ENCODE measurements at places on chromosomes 6 and 20.
A peak's percentile ranks its signal among the peaks of the same experiment; 100 is the strongest.

GRCh38 chr6:36544228-36544627 is 3.1 kb downstream of the STK38 start:
- peak; percentile 32 for DNase-seq

GRCh38 chr6:33107641-33108040 is 31.9 kb downstream of the HLA-DPB1 start:
- no peak for DNase-seq

- no peak for DNase-seq
These were observed 103.8 kb downstream of the KHDC1L start for GRCh38 chr6:73121421-73121993.

DNA sequence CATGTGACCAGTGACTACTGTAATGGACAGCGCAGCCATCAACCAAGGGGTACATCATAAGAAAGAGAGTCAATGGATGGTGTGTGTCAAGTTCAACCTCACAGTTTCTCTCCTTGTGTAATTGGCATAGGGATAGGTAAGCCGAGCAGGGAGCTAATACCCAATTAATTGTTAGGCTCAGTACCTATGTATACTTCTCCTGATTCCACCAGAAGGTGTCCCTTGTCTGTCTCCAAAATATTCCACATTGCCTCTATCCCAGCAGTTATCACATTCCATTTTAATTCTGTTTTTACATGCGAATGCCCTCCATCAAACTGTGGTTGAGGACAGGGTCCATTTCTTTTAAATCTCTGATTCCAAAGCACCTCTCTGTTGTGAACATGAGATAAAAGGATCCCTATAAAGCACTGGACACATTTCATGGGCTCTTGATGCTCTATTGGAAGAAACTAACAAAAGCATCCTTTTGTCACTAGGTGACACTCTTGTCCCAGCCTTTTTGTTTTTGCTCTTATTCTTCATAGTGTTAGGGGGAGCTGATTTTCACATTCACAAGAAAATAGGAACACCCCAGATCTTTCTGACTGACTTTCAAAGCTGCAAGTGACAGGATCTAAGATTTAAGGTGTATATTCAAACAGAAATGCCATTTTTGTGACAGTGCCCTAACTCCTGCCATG is 38.9 kb downstream of the FBXO9 start:
- no peak for DNase-seq

DNA sequence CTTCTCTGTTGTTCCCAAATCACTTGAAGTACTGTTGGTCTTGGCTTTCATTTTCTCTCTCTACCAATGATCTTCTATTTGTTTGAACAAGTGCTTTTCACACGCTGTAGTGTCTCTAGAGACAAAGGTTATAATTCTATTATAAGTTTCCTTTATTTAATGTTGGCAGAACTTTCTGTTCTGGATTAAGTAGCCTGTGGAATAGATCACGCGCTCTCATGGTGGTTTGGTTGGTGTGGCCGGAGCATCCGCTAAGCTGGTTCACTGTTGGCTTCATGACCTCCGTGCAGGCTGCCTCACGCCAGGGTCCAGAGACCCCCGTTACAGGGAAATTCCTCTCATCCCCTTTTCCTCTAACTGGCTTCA is 30.9 kb upstream of the KIF25 start:
- DNase-seq = no peak

GRCh38 chr6:64694356-64694755 is 1012.7 kb downstream of the EYS start:
- no peak for DNase-seq

DNA sequence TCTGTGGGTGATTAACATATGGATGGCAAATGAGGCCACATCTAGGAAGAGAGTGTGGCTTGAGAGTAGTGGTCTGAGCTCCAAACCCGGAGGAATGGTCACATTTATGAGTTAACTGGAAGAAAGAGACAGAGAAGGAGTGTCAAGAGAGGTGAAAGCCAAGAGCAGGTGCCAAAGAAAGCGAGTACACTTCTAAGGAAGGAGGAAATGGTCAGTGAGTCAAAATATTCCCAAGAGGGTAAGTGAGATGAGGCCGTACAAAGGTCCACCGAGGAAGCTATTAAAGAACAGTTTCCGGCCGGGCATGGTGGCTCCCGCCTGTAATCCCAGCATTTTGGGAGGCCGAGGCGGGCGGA is 104.5 kb upstream of the RNF24 start:
- DNase-seq = no peak

- DNase-seq = no peak
These were observed 151.3 kb downstream of the DLL1 start for GRCh38 chr6:170139531-170139930.

DNA sequence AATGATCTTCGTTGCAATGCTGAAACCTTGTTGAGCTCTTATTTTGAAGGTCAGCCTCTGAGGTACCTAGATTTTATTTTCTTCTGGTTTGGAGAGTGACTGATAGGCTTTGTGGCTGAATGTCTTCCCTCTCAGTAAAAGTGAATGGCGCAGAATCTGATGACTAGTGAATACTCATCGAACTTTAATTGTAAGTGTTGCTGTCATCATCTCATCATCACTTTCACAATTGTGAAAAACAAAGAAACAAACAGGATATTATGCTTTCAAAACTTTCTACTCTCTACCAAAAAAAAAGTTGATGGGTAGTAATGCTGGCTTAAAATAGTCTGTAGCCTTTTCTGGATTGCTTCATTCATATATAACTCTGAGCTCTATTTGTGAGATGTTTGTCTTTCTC is 239.5 kb upstream of the RAB32 start:
- DNase-seq = no peak

DNA sequence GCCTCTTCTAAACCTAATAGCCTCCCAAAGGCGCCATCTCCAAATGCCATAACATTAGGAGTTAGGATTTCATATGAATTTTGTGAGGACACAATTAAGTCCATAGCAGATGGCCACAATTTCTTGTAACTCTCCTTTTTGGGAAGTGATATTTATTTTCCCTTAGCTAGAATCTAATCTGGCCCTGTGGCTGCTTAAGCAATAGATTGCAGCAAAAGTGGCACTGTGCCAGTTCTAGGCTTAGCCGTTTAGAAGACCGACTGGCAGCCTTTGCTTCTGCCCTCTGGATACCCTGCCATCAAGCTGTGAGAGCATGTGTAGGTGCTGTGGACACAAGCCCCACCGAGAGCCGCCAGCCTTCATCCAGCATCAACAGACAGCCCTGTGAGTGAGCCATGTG is 15.9 kb upstream of the ADGB start:
- no peak for DNase-seq

DNA sequence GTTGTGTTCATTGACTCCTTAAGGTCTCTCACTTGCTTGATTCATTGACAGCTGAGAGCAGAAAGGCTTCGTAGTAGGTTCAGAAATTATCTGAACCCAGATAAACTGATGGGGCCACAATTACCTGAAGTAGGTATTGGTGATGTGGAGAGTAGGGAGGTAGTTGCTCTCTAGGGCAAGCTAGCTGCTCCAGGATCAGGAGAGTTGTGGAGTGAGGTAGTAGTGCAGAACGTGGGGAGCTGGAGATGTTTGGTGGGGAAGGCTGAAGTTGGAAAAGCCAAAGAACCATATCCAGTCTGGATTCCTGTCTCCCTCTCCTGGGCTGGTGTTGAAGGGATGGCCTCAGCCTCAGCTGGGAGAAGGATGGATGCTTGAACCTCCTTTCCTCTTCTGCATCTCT is 15.9 kb downstream of the TJAP1 start:
- no peak for DNase-seq

DNA sequence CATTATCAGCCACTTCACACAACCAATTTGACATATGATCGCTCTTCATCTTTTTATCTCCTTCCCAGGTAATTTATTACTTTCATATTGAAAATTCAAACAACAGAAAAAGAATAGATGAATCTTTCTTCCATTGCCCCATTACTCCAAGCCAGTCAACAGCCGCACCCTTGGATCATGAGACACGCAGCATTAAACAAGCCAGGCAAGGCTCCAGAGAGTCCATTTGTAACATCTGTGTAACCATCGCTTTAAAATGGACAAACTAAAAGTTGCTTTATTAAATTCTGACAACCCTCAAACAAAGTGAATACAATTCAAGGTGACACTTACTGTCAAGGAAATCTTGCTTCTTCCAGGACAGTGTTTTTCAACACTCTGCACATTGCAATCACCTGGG is 200.3 kb downstream of the EPM2A start:
- no peak for DNase-seq

DNA sequence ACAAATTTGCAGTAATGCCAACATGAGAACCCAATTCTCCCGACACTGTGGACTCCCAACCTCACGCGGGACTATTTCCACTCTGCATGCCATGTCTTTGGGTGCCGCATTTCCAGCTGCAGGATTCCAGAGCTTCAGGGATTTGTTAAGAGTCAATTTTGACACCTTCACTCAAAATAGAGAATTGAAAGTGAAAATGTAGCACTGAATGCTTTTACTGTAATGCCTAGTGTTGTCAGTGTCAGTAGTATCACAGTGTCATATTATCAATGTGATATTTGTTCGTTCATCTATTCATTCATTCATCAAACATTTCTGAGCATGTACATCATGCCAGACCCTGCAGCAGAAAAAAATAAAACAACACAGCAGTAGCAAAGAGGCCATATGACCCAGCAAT is 13.4 kb upstream of the FAM50B start:
- DNase-seq = no peak

DNA sequence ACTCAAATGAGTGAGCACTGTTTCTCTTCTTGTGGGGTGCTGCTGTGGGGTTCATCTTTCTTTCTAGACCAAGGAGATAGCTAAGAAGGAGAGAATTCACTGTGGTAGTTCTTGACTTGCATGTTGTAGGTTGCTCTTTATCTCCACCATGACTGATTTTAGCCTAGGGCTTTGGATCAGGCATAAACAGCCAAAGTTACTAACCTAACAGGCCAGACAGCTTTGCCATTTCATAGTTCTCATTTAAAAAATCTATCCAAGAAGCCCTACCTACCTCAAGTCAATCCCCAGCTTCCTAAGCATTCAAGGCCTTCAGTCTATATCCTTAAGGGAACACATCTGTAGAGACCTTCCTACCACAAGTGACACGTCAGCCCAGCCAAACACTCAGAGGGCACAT is 107.9 kb upstream of the CARMIL1 start:
- no peak for DNase-seq

DNA sequence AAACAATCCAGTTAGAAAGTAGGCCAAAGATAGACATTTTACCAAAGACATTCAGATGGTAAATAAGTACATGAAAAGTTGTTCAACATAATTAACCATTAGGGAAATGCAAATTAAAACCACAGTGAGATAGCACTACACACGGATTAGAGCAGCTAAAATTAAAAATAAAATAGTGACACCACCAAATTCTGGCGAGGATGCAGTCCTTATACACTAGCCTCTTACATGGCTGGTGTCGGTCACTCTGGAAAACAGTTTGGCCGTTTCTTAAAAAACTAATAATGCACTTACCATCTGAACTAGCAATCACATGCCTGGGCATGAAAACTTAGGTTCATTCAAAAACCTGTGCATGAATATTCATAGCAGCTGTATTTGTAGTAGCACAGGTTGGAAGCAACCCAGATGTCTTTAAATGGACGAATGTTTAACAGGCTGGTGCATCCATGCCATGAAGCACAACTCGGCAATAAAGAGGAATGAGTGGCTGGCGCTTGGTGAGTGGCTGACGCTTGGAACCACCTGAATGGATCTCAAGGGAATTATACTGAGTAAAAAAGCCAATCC is 77.0 kb downstream of the FAM120B start:
- DNase-seq = no peak

DNA sequence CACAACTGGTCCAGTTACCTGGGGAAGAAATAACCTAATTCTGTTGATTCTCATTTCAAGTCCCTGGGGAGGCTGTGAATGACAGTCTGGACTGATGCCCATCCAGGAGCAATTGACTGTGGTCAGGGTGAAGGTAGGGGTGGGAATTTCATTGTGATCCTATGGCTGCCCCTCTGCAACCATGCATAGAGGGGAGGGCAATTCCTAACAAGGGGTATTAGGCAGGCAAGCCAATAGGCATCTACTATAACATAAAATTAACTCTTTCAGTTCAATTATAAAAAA is 44.0 kb upstream of the TRAM2 start:
- no peak for DNase-seq

- DNase-seq = no peak
These were observed 845 bp downstream of the ZMYND8 start for GRCh38 chr20:47355489-47356219.

DNA sequence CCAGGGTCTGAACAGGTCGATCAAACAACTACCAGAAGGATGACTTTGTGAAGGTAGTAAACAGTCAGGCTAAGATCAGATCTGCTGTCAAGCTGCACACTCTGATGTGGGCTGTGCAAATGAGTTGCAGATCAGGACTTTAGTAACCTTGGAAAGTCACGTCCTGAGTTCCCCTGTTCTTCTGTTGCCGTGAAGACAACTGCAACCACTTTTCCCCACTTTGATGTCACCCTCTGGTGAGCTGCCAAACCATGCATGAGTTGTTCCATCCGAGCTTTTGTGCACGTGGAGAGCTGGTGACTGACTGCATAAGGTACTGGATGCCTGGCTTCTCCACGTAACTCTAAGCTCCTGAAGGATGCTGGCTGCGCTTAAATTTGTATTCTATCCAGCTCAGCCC is 111.0 kb downstream of the CD83 start:
- no peak for DNase-seq

GRCh38 chr6:51045548-51045947 is 226.9 kb downstream of the TFAP2B start:
- no peak for DNase-seq

DNA sequence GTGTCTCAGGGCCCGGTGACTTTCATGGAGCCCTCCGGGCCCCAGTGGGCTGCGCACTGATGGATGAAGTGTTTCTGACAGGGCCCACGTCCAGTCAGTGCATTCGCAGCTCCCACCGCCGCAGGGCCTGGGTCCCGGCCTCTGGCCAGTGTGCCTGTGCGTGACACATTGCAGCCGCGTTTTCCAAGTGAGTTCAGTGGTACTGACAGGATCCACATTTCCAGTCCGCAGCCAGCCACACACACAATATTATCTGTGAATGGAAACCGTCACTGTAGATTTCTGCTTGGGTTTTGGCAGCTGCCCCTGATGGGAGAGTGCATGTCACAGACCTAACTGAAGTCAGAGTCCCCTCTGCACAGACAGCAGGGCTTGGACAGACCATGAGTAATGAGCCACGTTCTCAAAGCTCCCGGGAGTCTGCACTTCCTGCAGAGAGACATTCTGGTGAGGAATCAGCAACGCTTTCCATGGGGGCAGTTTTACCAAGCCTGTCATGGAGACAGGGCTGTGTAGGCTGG is 171.4 kb downstream of the MYLK4 start:
- no peak for DNase-seq

DNA sequence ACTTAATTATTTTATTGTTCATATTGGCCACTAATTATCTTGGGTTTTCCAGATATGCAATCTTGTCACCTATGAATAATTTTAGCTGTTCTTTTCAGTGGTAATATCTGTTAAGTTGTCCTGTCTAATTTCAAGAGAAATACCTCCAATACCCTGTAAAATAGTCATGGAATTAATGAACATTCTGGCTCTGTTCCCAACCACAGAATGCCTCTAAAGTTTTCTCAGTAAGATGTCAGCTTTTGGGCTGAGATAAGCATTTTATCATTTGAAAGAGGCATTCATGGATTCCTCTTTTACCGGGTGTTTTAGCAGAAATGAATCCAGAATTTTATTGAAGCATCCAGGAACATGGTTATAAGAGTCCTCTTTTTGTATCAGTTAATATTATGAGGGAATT is 109.3 kb downstream of the WDR27 start:
- no peak for DNase-seq
